AML-193 (cell line): ENCODE measurements at places on chromosomes 3 and 15.

- no peak for DNase-seq
Observed at GRCh38 chr3:115715241-115715745, 92.0 kb downstream of the GAP43 start.

DNA sequence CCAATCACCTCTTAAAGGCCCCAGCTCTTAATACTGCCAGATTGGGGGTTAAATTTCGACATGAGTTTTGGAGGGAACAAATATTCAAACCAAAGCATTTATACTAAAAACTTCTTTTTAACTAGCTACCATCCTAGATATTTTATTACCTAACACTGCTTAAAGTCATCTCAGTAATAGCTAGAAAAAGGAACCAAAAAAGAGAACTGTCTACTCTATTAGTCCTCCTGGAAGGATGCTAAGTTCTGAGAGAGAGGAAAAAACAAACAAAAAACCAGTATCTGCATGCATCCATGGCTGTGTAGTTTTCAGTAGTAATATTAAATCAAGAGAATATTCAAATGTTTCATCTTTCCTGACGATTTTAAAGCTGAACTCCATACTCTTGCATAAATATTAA, 5.8 kb downstream of the CPOX start:
- peak; percentile 55 for DNase-seq

- DNase-seq = no peak
Observed at GRCh38 chr3:8658306-8659212, 14.0 kb upstream of the SSUH2 start.

DNA sequence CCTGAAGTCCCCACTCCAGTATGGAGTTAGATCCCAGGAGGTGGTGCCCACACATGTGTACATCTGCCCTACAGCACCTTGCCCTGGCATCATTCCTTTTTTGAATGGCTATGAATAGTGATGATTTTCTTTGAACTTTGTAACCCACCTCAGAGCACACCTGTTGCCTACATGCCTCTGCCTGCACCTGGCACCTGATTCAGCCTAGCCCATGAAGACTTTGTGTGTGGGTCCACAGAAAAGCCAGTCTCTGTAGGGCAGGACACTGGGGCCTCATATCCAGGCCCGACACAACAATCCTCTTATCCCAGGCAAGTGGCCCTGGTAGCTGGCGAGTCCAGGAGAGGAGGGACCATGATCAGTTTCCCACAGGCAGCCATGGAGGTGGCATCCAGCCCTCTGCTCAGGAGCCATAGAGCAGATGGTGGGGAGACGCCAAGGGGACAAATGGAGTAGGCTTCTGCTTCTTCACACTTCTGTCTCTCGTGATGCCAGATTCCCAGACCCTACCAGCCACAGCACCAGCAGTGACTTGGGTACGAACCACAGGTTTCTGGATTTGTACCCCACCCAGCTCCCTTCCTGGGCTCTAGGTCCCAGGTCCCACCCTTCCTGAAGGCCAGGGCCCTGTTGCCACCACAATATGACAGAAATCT, 230.7 kb downstream of the UACA start:
- no peak for DNase-seq

DNA sequence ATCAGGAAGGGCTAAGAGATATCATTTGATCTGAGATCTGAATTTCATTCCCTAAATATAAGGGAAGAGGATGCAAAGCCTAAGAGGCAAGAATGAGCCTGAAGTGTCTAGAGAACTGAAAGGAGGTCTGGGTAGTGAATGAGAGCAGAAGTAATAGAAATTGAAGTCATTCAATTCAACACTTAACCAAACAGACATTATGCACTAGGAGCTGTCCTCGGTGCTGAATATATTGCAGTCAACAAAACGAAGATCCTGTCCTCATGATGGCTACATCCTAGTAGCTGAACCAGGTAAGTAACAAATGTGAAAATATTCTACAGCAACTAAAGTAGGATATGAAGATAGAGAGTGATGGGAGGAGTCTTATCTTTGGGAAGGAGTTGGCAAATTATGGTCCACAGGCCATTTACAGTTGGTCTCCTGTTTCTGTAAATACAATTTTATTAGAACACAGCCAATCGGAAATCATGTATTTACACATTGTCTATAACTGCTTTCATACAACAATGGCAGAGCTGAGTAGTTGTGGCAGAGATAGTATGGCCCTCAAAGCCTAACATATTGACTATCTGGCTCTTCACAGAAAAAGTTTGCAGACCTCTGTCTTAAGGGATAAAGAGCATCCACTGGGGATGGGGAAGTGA, 192.9 kb upstream of the CADPS start:
- DNase-seq = peak; percentile 42

DNA sequence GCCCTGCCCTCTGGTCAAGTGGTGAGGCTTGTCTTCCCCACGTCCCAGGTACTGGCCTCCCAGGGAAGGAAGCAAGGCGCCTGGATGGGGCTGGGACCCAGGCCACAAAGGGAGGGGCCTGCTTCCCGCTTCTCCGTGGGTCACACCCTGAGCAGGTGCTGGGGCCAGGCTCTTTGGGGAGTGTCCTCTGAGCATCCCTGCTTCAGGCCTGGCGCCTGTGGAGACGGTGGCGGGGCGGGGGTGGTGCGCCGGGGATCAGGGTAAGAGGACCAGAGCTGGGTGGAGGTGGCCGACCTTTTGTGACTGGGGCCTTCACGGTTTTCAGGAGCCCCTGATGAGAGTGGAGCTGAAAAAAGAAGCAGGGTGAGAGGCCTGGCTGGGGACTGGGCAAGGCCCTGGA, 3.6 kb downstream of the PLA2G4B start:
- no peak for DNase-seq

DNA sequence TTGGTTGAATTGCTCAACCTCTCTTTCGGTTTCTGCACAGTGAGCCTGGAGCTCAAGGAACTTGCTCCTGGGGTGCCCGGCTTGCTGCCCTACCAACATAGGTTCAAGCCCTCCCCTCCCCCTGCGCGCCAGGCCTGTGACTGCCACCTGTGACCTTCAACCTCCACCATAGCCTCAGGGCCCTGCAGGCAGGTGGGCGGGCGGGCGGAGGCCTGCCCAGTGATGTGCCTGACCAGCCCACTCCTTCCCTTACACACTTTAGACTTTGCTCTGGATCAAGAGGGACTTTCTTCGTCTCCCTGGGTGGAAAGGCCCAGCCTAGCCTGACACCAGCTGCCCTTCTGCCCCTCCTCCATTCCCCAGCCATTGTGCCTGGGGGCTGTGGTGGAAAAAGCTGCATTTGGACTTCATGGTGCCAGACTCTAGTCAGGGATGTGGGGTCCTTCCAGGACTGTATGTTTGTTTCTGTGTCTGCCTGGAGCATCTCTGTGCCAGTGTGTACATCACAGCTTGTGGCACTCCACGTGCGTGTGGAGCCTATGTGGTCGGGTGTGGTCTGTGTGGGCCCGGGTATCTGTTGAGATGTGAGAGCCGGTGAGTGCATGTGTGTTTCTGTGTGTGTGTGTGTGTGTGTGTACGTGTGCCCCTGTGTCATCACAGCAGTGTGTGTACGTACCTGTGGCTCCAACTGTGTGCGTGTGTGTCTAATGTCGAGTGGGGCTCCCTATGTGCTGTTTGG, 9.5 kb downstream of the PRKCD start:
- DNase-seq = peak; percentile 99

- no peak for DNase-seq
Observed at GRCh38 chr3:122719273-122719921, 38.8 kb downstream of the PARP14 start.

- no peak for DNase-seq
Observed at GRCh38 chr3:125238759-125239158, 26.2 kb upstream of the SLC12A8 start.

DNA sequence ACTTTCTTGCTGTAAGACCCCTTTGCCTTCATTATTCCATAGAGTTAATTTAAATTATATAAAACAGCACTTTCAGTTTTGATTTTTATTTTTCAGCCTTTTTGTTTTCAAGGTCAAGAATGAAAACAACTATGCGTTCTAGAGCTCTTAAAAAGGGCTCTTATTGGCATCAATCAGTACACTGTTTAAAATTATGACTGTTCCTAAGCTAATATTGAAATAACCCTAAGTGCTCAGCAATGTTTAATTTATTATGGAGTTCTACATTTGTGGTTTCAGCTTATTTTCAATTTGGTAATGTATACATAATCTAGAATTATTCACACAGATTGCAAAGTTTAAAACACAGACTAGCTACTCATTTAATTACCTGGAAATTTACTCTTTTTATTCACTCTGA, 179.4 kb downstream of the MBNL1 start:
- DNase-seq = no peak

GRCh38 chr3:177598097-177598833, 401.0 kb upstream of the TBL1XR1 start:
- no peak for DNase-seq

DNA sequence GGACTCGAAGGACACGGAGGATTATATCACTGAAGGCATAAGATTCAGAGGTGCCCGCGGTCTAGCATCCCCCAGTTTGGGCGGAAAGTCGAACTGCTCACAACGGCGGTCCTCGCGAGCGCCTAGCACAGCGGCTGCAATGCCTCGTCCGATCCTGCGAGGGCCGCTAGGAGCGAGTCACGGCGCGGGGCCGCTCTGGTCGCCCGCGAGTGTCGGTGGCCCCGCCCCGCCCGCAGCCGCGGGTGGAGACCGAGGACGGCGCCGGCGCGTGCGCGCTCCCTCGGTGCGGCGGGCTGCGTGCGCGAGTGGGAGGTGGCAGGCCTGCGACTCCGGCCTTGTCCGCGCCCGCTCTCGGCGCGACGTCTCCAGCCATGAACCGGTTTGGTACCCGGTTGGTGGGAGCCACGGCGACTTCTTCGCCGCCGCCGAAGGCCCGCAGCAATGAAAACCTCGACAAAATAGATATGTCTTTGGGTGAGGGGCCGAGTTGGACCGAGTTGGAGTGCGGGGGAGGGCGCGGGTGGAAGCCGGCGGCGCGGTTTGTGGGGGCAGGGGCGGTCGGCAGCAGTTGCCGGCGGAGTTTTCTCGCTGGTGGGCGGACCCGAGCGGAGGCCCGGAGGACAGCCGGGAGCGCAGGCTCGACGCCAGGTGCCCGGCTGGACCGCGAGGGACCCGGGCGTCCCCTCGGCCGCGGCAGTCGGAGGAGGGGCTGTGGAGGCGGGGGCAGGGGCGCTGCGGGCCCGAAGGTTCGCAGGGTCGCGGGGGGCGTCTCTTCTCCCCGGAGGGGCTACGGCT, at the start of gene FYTTD1:
Gene FYTTD1, plus strand, starts transcription at position 283 of the 795 bp plus-strand sequence. Its CDS starts 89 bp downstream, at position 372.
- peak; percentile 85 for DNase-seq

DNA sequence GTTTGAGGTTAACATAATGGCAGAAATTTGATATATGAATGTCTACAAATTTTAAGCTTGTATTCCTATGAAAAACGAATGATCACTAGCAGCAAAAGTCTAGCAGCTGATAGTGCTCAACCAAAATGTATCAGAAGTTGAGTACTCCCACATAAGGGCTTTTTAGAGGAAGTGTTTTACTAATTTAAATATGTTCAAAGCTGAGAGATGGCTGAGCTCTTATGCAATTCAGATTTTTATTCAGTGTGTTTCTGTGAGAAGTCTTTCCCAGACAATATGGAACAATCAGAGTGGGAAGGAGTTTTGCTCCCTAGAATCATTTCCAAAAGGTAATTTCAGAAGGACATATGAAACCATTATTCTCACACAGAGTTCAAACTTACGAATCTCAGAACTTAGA, 327.0 kb downstream of the ZPLD1 start:
- DNase-seq = no peak

- no peak for DNase-seq
Observed at GRCh38 chr3:33394403-33395054, 45.7 kb downstream of the UBP1 start.

DNA sequence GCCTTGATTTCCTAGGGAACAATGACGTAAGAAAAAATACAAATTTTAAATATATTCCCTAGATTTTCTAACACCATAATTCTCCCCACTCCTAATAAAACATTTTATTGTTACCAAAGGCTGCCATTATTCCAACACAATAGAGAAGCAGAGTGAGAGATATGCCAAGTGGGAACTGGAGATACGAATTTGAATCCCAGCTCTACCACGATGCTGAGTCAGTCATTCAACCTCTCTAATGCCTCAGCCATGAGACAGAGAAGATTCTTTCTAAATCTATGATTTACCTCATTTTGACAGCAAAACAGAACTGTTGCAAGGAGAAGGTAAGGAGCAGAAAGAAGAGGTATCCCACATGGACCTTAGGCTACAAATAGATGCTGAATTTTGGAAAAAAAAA, 112.5 kb downstream of the IGF2BP2 start:
- no peak for DNase-seq

- DNase-seq = peak; percentile 21
Observed at GRCh38 chr3:184354121-184354728, 7.2 kb downstream of the CLCN2 start.

DNA sequence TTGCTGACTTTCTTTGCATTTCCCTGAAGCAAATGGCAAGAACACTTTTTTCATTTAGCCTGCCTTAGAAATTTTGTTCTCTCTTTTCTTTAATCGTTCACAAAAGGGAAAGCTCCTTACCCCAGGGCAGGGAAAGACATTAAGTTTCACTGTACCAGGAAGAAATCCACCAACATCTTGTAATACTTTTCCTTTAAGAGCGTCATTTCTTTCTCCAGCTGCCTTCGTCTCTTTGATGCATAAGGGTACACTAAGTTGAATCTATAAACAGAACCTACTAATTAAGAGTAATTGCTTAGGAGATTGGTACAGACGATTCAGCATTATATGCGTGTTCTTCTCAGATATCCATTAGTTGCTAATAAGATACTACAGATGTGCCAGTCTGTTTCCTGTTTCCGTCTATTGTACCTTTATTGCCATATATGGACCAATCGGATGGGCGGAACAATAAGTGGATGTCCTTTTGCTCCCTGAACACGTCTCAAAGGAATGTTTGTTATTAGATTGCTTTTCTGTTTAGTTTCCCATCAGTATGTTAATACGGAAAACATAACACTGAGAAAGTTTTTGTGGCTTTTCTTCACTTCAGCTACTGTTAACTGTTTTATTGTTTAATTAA, 276.7 kb upstream of the RARB start:
- DNase-seq = no peak

- no peak for DNase-seq
Observed at GRCh38 chr15:47968593-47968992, 152.2 kb upstream of the SLC24A5 start.

DNA sequence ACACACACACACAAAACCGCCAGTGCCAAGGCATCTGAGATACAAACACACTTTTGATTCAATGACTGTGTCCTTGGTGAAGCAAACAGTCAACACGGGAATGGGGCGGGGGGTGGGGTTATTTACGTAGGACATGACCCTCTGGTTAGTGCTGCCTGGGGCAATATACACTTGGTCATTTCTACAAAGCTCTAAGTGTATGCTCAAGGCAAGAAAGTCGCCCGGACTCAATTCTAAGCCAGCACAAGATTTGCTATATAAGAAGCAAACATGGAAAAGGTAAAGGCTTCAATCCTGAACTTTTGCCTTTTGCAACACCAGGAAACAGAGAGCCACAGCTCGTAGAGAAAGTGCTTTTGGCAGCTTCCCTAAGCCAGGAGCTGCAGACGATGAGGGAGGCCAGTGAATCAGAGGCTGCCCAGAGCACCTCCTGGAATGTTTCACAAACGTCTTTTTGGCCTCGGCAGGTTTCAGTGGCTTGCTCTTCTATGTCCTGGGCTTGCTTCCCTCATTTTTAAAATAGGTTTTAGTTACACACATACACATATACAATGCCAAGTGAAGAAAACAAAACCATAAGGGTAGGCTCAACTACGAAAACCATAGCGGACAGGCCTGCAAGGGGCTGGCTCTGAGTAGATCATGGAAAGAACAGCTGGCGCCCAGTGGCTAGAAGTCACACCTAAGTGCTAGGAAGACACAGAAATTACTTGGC, 73.6 kb downstream of the TM4SF4 start:
- DNase-seq = no peak

GRCh38 chr3:112376992-112377391, 44.0 kb downstream of the CD200 start:
- DNase-seq = peak; percentile 62
